ENCODE measurements at places on chromosomes 6 and 20. TPM values are rescaled to one million over a fixed set of nuclear protein-coding genes. Genes with fewer than 3 reads are reported as not detected.

- H3K27me3 ChIP-seq = no peaks in the 10 kb centered on the region
- no peak overlapping the region for H3K4me3 ChIP-seq
Measured at GRCh38 chr20:6104493-6105188, 18.2 kb downstream of the FERMT1 start.

GRCh38 chr6:109445382-109445781 lies 4.9 kb downstream of the SMPD2 start:
- H3K27me3 ChIP-seq = no peaks in the 10 kb centered on the region
- H3K4me3 ChIP-seq = no peak overlapping the region
- H3K4me1 ChIP-seq = peaks cover 16% of the 10 kb centered on the region

DNA sequence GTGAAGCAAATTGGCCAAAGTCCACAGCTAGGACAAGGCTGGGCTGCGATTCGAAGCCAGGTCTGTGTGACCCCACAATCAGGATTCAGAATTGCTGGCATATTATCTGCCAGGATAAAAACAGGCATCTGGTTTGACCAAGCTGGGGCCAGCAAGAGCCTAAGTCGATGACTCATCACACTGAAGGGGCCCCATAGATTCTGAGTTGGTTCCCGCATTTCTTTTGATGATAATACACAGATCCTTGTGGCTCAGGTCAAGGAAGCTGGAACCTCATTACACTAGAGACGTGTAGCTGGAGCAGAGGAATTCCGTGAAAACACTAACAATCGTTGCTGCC lies 6.5 kb downstream of the KCNB1 start:
- no peaks in the 10 kb centered on the region for H3K27me3 ChIP-seq
- H3K4me3 ChIP-seq = no peak overlapping the region
- H3K36me3 ChIP-seq = no peaks in the 10 kb centered on the region

- DNase-seq = peak; percentile 65
- peak overlapping the region; percentile 7 for H3K27ac ChIP-seq
- peaks cover 53% of the 10 kb centered on the region for H3K36me3 ChIP-seq
- H3K4me3 ChIP-seq = no peak overlapping the region
Measured at GRCh38 chr20:63942250-63942951, 13.8 kb downstream of the UCKL1 start.

- no peaks in the 10 kb centered on the region for H3K4me1 ChIP-seq
- H3K4me3 ChIP-seq = no peak overlapping the region
- H3K36me3 ChIP-seq = no peaks in the 10 kb centered on the region
- no peak overlapping the region for H3K27ac ChIP-seq
Measured at GRCh38 chr6:98458708-98459107, 375.7 kb upstream of the POU3F2 start.

- no peaks in the 10 kb centered on the region for H3K36me3 ChIP-seq
- DNase-seq = no peak
- peaks cover 37% of the 10 kb centered on the region for H3K4me1 ChIP-seq
- no peaks in the 10 kb centered on the region for H3K27me3 ChIP-seq
- H3K4me3 ChIP-seq = no peak overlapping the region
Measured at GRCh38 chr6:47203266-47203937, 106.3 kb downstream of the TNFRSF21 start.

DNA sequence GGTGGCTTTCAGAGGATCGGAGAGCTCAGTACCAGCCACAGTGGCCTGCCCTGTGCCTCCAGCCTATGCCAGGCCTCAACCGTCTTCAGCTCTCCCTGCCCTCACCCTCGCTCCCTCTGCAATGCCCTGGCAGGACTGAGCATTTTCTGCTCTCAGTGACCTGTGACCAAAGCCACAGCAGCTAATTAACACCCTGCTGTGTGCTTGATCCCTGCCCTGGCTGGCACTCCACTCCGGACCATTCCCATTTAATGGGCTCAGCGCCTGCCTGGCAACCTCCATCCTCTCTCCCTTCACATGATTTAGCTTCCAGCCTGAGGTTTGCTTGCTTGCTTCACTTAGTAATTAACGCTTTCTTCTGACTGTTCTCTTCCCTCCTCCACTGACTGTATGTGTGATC lies 287.5 kb downstream of the LRFN2 start:
- H3K4me3 ChIP-seq = no peak overlapping the region
- no peaks in the 10 kb centered on the region for H3K36me3 ChIP-seq
- no peaks in the 10 kb centered on the region for H3K27me3 ChIP-seq
- no peak overlapping the region for H3K27ac ChIP-seq
- no peak for DNase-seq

GRCh38 chr6:96066376-96066775 lies 50.6 kb downstream of the FUT9 start:
- H3K36me3 ChIP-seq = no peaks in the 10 kb centered on the region
- no peaks in the 10 kb centered on the region for H3K4me1 ChIP-seq
- no peak for DNase-seq
- H3K4me3 ChIP-seq = no peak overlapping the region

GRCh38 chr6:46291275-46291633 lies 120.5 kb upstream of the ENPP5 start:
- no peak overlapping the region for H3K27ac ChIP-seq
- DNase-seq = no peak
- H3K27me3 ChIP-seq = no peaks in the 10 kb centered on the region
- H3K36me3 ChIP-seq = no peaks in the 10 kb centered on the region
- no peaks in the 10 kb centered on the region for H3K4me1 ChIP-seq
- H3K4me3 ChIP-seq = no peak overlapping the region

DNA sequence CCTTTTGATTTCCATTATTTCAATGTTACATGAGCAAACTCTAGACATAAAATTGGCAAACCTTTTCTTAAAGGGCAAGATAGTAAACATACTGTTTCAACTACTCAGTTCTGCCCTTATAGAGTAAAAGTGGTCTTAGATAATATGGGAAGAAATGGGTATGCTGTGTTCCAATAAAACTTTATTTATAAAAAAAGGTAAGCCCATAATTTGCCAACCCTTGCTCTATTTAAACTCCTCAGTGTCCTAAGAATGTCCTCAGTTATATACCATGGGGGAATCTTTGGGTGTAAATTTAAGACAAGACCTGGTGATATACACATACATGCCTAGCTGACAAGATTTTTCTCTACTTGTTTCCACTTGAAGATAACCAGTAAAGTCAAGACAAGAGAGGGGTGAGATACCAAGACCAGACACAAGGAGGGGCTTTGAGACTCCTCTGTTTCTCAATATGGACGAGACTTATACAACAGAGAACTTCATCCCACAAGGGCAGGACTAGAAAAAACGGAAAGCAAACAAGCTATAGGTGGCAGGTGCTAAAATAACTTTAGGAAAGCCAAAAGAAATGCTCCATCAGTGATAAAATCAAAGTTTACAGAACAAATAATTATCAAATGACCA lies 10.5 kb downstream of the SNX3 start:
- no peak for DNase-seq
- no peaks in the 10 kb centered on the region for H3K27me3 ChIP-seq
- no peak overlapping the region for H3K27ac ChIP-seq
- peaks cover 14% of the 10 kb centered on the region for H3K4me1 ChIP-seq
- no peak overlapping the region for H3K4me3 ChIP-seq
- H3K36me3 ChIP-seq = no peaks in the 10 kb centered on the region

DNA sequence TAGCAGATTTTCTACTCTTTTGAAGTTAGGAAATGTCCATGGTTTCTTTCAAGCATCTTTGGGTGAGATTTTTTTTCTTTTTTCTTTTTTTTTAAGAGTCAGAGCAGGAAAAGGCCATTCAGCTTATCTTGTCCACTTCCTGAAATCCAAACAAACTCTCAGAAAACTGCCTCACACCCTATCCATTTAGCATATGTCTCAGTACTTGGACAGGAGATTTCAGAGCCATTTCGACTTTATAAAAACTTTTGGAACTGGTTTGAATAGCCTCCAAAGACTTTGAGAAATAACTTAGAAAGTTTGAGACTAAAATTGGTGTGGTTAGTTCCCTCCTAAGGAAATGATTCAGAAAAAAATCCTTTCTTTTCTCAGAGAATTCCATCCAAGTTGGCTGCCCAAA lies 125.1 kb downstream of the MYLK4 start:
- no peak overlapping the region for H3K4me3 ChIP-seq
- H3K36me3 ChIP-seq = no peaks in the 10 kb centered on the region
- no peaks in the 10 kb centered on the region for H3K4me1 ChIP-seq
- no peak for DNase-seq
- H3K27ac ChIP-seq = no peak overlapping the region

- H3K36me3 ChIP-seq = no peaks in the 10 kb centered on the region
- no peak overlapping the region for H3K27ac ChIP-seq
- no peaks in the 10 kb centered on the region for H3K4me1 ChIP-seq
- no peak for DNase-seq
- no peaks in the 10 kb centered on the region for H3K27me3 ChIP-seq
- no peak overlapping the region for H3K4me3 ChIP-seq
Measured at GRCh38 chr6:44594481-44594880, 207.0 kb downstream of the CDC5L start.

- DNase-seq = no peak
- H3K4me3 ChIP-seq = no peak overlapping the region
- no peaks in the 10 kb centered on the region for H3K27me3 ChIP-seq
- no peak overlapping the region for H3K27ac ChIP-seq
- no peaks in the 10 kb centered on the region for H3K36me3 ChIP-seq
Measured at GRCh38 chr20:24227600-24227999, 239.0 kb upstream of the GGTLC1 start.

DNA sequence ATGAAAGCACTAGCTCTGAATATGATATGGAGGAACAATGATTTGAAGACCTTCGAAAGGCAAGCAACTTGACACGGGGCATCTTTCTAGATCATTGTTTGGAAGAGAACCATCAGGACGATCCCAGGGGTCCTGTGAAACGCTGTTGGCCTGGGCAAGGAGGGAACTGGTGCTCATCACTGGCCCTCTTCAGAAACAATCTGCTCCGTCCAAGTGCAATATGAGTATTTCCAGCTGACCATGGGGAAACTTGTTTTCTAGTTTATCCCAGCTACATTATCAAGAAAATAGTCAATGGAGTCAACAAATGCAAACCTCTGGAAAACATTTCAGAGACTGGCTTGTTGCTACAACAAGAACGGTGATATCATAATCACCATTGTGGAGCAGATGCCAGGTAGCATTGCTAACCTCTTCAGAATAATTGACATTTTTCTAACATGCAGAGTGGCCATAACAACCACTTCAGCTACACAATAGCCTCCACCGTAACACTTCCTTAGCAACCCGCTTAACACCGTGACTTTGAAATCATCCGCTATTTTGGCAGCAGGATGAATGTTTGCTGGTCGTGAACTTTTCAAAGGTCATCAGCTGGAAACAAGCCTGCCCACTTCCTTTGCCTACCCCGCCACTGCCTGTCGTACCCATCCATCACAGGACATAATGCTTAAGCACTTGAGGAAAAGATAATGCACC lies 112.0 kb upstream of the PDE10A start:
- no peak overlapping the region for H3K4me3 ChIP-seq
- no peak overlapping the region for H3K27ac ChIP-seq
- H3K27me3 ChIP-seq = no peaks in the 10 kb centered on the region
- no peaks in the 10 kb centered on the region for H3K36me3 ChIP-seq
- H3K4me1 ChIP-seq = no peaks in the 10 kb centered on the region

DNA sequence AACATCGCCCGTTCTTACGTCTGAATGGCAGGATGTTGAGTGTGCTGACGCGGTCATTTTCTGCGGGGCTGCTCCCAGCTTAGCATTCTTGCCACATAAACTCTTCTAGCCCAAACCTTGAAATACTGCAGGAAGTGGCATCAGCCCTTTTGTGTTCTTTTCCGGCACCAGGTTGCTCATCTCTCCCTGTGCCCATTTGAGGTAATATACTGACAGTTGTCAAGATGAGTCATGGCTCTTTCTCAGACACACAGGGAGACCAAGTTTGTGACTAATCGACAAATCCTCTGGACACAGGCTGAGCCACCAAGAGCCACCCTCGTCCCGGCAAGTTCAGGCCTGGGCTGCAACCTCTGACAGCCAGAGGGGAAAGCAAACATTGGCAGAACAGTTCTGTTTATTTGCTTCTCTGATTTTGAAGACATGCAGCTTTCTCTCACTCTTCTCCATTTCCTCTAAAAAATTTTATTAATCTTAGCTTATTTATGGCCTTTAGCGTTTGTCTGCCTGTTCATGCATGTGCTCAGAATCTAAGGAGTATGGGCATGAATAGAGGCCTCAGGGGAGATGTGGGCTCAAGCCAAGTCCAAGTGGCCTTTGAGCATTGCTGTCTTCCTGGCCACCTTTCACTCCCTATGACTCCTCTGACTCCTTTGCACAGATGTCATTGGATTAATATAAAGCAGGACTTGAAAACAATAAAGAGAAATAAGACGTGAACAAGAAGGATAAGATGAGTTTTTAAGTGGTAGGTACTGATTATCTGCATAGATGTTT lies 328.2 kb upstream of the JAG1 start:
- no peak overlapping the region for H3K27ac ChIP-seq
- no peak for DNase-seq
- H3K4me3 ChIP-seq = no peak overlapping the region
- H3K27me3 ChIP-seq = no peaks in the 10 kb centered on the region

DNA sequence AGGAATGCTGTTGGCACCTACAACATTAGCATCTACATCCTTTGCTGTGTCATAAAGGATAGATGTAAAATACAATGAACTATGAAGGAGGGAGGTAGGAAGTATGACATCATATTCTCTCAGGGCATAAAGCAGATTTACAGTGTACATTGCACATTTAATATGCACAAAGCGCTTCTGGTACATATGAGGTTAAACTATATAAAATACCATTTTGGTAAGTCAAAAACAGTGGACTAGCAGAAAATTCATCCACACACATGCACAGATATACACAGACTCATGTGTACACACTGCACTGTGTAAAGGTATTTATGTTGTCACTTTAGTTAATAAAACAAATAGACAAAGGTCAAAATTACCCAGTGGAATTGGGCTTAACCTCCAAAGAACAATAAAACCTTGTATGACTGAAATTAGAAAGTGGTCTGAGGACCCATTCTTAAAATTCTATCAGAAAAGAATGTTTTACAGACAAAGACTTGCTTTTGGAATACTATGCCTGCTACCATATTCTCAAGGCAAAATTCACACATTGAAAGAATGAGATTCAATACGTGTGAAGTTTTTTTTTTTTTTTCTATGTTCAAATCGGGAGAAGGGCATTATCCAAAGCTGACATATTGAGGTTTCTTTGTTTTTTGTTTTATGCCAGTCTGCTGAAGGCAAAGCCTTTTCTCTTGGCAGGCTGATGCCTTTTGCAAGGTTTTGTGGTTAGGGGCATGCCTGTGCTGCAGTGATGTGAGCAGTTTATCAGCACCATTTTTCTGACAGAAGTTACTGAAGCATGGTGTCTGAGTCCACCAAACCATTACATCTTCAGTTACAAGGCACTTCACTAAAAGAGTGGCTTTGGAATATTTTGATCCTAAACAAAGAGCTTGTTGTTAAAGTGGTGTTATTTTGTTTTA lies 199.0 kb downstream of the PLCB1 start:
- no peaks in the 10 kb centered on the region for H3K36me3 ChIP-seq
- no peaks in the 10 kb centered on the region for H3K27me3 ChIP-seq
- no peak for DNase-seq
- H3K4me1 ChIP-seq = no peaks in the 10 kb centered on the region

Gene CLDN20
- not detected for total RNA-seq

Gene TRIM10
- not detected for total RNA-seq

Gene CST11
- total RNA-seq = not detected

Gene HRH3
- total RNA-seq = not detected

Gene POLH
- 7.8 TPM for total RNA-seq

Gene BMP6
- 1.5 TPM for total RNA-seq

Gene ZFP57
- total RNA-seq = not detected

Gene UNC5CL
- 1.8 TPM for total RNA-seq

Gene MEP1A
- not detected for total RNA-seq

Gene EEF1A2
- 14.3 TPM for total RNA-seq

Gene SENP6
- 122 TPM for total RNA-seq

Gene TMEM74B
- total RNA-seq = not detected

Gene SLC13A3
- total RNA-seq = 2.5 TPM

Gene BNIP5
- total RNA-seq = not detected

Gene PPP1R14C
- 0.55 TPM for total RNA-seq

Measured in sigmoid colon (tissue), 7 donors.